Activated gamma-delta T cell (primary cell): ENCODE measurements at places on chromosomes 7 and 10.

DNA sequence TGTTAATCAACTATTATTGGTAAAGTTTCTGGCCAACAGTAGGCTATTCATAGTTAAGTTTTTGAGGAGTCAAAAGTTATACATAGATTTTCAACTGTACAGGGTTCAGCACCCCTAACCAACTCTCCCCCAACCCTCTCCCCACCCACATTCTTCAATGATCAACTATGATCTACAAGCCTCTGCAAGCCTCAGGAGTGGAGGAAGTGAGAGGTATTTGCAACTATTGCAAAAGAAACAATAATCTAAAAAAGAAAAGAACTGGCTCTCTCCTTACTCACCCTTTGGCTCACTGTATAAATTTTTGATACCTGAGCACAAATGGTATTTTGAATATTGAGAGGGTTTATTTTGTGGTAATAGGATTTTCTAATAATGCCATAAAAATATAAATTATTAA is 179.8 kb downstream of the IPMK start:
- DNase-seq: no peak

DNA sequence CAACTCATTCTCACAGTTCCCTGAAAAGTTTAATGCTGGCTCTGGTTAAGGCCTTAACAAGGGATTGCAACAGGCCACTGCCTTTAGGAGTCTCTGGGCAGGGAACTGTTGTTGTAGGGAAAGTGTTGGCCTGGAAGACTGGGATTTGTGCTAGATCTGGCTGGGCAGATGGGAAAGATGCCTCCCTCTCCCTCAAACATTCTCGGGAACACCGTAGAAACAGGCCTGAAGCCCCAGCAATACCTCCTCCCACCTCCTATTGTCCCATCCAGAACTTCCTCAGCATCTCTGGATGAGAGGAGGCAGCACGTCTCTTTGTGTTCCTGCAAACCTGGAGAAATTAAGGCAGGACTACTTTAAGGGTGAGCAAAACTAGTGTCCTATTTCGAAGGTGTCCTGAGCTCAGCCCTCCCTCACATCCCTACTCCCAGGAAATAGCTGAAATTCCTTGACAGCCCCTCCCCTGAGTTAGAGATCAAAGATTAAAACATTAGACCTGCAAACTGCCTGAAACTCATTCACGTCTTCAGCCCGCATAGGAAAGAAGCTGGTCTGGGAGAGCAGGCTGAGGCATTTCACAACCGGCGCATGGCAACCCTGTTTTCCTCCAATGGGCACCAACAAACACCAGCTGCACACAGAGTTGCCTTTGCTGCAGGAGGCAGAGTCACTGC is 10.9 kb upstream of the MAP3K8 start:
- DNase-seq: no peak

- no peak for DNase-seq
Measured at GRCh38 chr7:1160670-1161021, 650 bp upstream of the ZFAND2A start.

DNA sequence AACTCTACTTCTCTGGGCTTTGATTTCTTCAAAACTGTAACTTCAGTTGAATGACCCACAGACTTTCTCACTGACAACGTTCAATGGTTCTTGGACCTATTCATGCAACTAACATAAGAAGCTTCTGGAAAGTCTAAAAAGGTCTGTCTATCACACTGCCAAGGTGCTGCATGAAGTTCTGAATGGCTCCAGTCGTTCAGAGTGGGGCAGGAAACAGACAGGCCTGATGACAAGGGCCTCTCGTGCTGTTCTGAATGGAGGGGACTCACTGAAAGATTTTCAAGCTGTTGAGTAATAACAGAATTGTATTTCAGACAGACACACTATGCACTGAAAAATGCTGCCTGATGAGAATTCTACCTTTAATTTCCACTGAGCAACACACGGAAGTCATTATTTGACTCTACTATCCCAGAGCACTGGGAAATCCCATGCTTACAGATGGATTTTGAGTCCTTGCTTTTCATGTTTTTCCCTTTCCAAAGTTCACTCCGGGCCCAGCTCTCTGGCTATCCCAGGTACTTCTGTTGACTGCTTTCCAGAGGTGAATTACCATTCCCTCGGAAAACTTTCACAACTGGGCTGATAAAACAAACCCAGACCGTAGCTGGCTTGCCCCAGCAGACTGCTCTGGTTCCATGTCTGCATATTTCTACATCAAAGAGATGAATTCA is 204.9 kb upstream of the FRMD4A start:
- no peak for DNase-seq

DNA sequence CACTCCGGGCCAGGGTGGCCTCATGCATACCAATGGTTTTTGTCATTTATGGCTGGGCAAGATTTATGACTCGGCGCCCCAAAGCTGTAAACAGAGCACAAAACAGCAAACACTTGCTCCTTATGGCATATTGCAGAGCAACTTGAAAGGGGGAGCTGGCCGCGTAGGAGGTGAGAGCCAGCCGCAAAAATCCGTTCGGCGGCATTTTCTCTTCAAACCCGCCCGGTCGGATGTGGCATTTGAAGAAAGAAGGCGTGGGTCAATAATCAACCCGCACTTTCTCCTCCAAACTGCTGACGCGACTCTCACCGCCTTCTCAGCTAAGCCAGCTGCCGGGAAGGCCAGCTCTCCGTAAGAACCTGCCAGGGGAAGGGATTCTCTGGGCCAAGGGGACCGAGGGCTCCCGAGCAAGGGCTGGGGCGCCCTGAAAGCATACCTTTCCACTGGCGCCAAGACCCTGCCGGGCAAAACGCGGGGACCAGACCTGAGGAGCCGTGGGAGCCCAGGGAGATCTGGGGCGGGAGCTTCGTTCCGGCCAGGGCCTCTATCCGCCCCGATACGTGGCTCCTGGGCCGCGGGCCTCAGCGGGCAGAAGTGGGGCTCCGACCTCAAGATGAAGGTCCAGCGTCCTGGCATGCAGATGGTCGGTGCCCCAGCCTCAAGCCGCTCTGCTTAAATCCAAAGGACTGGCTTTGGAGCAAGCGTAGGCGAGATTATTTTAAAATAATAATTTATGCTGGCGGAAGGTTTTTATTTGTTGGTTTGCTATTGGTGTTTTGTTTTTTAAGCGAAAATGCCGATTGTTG is 12.9 kb upstream of the HOXA2 start:
- DNase-seq: no peak

DNA sequence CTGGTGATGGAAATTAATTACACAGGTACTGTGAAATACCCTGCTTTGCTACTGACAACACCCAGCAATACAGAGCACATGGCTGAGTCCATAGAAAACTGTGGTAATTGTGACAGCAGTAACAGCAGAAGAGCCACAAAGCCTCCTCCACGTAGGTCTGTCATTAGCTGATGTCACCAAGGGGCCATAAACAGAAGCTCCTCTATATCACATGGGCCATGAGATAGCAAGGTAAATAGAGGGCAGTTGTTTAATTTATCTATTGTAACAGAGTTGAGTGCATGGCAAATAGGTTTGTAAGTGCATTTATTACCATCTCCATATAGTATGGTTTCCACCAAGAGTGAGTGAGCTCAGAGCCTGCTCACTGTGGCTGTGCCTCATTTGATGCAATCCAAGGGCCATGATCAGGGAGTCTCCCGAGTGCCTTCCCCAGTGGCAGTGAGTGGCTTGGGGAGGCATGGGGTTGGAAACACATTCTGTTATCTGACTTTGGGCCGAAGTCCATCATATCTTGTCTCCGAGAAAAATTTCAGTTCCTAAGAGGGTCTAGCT is 281.2 kb downstream of the SKAP2 start:
- no peak for DNase-seq
